Lung (tissue), 17 donors: ENCODE measurements at places on chromosomes 11 and 22. TPM values are rescaled to one million over a fixed set of nuclear protein-coding genes. Genes with fewer than 3 reads are reported as not detected.

The IFT27 gene
- total RNA-seq: 51.1 TPM

- no peak for DNase-seq
- no peaks in the 10 kb centered on the region for H3K4me1 ChIP-seq
- no peaks in the 10 kb centered on the region for H3K27me3 ChIP-seq
- H3K4me3 ChIP-seq: no peak overlapping the region
- H3K36me3 ChIP-seq: peaks cover 5% of the 10 kb centered on the region
- no peak overlapping the region for H3K27ac ChIP-seq
Measured at GRCh38 chr11:43830928-43831440, 49.6 kb upstream of the ALKBH3 start.

- peaks cover 10% of the 10 kb centered on the region for H3K4me1 ChIP-seq
- H3K27ac ChIP-seq: no peak overlapping the region
- no peak overlapping the region for H3K4me3 ChIP-seq
- H3K27me3 ChIP-seq: no peaks in the 10 kb centered on the region
- no peak for DNase-seq
Measured at GRCh38 chr22:32583921-32584335, 109.3 kb downstream of the FBXO7 start.

GRCh38 chr11:121547574-121547973 lies 94.8 kb upstream of the SORL1-AS1 start:
- no peak for DNase-seq
- H3K4me3 ChIP-seq: no peak overlapping the region
- no peaks in the 10 kb centered on the region for H3K4me1 ChIP-seq
- no peaks in the 10 kb centered on the region for H3K27me3 ChIP-seq

- no peaks in the 10 kb centered on the region for H3K36me3 ChIP-seq
- DNase-seq: no peak
- H3K27me3 ChIP-seq: no peaks in the 10 kb centered on the region
- no peaks in the 10 kb centered on the region for H3K4me1 ChIP-seq
Measured at GRCh38 chr11:70954471-70954870, 297.9 kb downstream of the SHANK2 start.

The DBX1 gene
- not detected for total RNA-seq

- no peak overlapping the region for H3K27ac ChIP-seq
- no peaks in the 10 kb centered on the region for H3K36me3 ChIP-seq
- H3K4me1 ChIP-seq: no peaks in the 10 kb centered on the region
- H3K27me3 ChIP-seq: no peaks in the 10 kb centered on the region
- DNase-seq: no peak
- H3K4me3 ChIP-seq: no peak overlapping the region
Measured at GRCh38 chr22:25332386-25332785, 112.9 kb downstream of the CRYBB2 start.

DNA sequence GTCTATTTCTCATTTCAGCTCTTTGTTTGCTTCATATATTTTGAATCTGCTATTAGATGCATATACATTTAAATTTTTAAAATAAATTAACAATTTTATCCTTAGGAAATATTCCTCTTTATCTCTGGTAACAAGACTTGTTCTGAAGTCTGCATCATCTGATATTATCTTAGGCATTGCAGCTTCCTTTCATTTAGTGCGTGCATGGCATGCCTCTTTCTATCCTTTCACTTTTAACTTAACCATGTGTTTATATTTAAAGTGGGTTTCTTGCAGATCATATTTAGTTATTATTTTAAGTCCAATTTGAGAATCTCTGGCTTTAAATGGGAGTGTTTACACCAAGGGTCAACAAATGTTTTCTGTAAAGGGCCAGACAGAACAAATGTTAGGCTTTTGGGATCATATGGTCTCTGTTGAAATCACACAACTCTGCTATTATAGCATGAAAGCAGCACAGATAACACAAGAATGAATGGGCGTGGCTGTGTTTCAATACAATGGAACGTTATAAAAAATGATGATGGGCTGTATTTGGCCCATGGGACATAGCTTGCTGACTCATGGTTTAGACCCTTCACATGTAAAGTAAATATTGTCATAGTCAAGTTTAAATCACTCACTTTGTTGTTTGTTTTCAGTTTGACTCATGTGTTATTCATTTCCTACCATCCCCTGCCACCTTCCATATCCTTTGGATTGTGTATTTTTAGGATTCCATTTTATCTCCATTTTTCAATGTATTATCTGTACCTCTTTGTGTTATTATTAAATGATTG lies 83.9 kb upstream of the SNX19 start:
- peak; percentile 37 for DNase-seq
- peaks cover 6% of the 10 kb centered on the region for H3K4me1 ChIP-seq
- H3K4me3 ChIP-seq: no peak overlapping the region
- no peaks in the 10 kb centered on the region for H3K36me3 ChIP-seq
- no peaks in the 10 kb centered on the region for H3K27me3 ChIP-seq

DNA sequence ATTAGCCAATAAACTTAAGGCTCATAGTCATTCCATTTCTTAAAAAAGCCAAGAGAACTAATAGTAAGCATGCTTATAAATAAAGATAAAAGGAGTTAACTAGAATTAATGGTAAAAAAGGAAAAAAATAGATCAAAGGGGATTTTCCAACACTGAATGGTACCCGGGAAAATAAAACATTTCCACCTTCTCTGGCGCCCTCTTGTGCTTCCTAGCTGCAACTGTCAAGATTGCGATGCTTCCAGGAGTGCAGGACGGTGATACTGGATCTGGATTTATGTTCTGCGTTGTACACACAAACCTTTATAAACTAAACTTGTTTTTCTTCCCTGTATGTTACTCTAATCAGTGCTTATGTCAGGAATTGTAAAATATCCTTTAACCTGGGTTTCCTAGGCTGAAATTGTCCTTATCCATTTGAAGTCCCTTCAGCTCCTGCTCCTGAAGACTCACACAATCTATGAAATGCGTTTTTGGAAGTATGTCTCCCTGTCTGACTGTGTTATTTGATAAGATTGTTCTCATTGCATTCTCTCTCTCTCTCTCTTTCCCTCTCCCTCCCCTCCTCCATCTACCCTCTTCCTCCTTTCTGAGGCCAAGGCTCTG lies 9.6 kb upstream of the HTATIP2 start:
- H3K4me1 ChIP-seq: no peaks in the 10 kb centered on the region
- no peak overlapping the region for H3K27ac ChIP-seq
- peak; percentile 45 for DNase-seq
- H3K4me3 ChIP-seq: no peak overlapping the region

DNA sequence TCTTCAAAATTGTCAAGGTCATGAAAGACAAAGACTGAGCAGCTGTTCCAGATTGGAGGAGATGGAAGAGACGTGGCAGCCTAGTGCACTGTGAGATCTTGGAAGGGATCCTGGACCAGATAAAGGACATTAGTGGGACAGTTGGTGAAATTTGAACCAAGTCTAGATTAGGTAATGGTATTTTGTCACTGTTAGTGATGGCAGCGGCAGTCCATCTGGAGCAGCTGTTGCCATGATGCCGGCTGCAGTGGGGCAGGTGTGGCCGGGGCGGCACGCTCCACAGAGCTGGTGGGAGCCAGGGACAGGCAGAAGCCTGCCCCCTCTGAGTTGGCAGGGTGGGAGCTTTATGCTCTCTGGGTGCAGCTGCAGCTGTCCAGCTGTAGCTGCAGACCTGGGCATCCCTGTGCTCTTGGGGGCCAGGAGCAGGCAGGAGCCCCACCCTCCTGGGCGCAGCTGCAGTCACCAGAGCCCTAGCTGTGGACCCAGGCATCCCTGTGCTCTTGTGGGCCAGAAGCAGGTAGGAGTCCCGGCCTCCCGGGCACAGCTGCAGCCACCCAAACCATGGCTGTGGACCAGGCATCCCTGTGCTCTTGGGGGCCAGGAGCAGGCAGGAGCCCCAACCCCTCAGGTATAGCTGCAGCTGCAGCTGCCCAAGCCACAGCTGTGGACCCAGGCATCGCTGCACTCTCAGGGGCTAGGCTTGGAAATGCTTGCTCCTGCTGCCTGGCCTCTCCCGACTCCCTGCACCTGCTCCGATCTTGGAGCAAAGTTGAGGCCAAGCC lies 20.7 kb downstream of the DIXDC1 start:
- H3K27ac ChIP-seq: no peak overlapping the region
- no peaks in the 10 kb centered on the region for H3K27me3 ChIP-seq
- no peak overlapping the region for H3K4me3 ChIP-seq

DNA sequence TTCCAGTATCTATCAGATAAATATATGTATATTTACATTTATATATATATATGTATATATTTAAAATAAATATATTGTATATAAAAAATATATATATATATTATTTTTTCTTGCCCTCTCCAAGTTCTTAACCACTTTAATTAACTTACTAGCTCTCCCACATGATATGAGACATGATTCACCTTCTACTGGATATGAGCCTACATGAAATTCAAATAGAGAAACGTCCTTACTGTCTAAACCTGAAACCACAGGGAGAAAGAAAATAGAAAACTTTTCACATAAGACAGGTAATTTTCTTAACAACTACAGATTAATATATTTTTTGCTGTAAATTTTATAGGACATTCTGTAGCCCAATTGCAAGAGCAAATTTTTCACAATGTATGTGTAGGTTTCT lies 391.6 kb downstream of the ETS1 start:
- no peak for DNase-seq
- H3K27ac ChIP-seq: no peak overlapping the region
- H3K4me1 ChIP-seq: no peaks in the 10 kb centered on the region
- no peak overlapping the region for H3K4me3 ChIP-seq
